Ascending aorta (tissue), 2 donors: ENCODE measurements at places on chromosomes 6 and 20.
A peak's percentile ranks its signal among the peaks of the same experiment; 100 is the strongest.

- DNase-seq, result no peak
Measured at GRCh38 chr20:17646961-17647301, 35.1 kb downstream of the RRBP1 start.

DNA sequence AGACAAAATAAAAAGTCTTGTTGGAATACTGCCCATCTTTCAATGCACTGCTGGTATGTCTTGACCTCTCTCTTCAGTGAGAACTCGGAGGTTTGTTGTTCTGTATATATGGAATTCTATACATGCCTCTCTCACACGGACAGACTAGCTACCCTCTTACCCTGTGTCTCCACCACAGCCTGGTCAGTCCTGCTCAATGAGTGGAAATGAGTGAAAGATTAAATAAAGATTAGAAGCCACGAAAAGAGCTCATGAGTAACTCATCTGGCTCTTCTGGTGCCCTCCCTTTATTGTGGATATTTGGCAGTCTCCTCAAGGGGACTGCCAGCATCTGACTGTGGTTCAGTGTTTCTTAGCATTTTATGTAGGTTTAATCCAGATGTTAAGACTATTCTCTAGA lies 262.8 kb upstream of the MAP3K7 start:
- DNase-seq, result no peak

- DNase-seq, result no peak
Measured at GRCh38 chr6:114471450-114471849, 128.6 kb upstream of the HS3ST5 start.

- DNase-seq, result peak; percentile 63
Measured at GRCh38 chr6:2970034-2970685, 1.2 kb downstream of the SERPINB6 start.
